Amygdala (tissue), 56 donors: ENCODE measurements at places on chromosomes 1 and 21.

- no peak for DNase-seq
These were observed 13.3 kb upstream of the TRAF3IP3 start for GRCh38 chr1:209742409-209743144.

GRCh38 chr21:27250366-27250765, 283.5 kb upstream of the ADAMTS5 start:
- DNase-seq: no peak

GRCh38 chr21:42537106-42537742, 23.6 kb downstream of the SLC37A1 start:
- no peak for DNase-seq

- no peak for DNase-seq
These were observed 14.2 kb upstream of the KCNE1 start for GRCh38 chr21:34526241-34526617.

DNA sequence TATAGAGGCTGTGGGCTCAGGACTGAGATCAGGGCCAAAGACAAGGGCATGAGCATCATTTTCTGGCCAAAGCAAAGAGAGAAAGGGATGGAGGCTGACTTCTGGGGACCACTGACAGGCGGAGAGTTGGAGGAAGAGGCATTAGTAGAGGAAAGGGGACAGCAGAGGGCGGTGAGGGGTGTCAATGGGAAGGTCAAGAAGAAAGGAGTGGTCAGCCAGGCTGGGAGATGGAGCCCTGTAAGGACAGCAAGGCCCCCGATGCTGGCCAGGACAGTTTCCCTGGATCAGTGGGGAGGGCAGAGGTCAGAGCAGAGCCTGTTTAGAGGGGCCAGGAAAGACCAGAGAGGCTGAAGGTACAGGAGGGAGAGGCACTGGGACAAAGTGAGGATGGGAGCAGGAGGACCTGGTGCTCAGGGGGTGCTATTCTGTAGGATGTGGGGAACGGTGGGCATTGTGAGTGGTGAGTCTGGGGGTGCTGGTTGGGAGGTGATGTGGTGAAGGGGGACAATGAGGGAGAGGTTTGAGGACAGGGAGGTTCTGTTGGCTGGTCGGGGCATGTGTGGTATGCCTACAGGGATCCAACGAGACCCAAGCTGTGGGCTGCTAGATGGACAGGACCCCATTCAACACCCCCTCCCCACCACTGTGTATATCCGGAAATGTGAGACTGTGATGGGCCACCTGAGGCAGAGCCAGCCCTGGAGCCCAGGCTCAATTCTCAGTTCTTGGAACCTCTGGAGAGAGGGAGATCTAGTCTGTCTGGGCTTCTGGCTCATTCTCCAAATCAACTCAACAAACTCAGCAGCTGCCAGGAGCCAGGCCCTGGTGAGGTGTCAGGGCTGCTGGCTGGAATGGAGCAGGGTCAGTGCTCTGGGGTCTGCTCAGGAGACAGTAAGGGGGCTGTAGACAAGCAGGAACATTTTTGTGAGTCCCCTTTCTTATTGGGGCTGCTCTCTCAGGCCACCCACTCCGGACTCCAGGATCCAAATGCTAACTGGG, 1.4 kb upstream of the FAM151A start:
- no peak for DNase-seq

DNA sequence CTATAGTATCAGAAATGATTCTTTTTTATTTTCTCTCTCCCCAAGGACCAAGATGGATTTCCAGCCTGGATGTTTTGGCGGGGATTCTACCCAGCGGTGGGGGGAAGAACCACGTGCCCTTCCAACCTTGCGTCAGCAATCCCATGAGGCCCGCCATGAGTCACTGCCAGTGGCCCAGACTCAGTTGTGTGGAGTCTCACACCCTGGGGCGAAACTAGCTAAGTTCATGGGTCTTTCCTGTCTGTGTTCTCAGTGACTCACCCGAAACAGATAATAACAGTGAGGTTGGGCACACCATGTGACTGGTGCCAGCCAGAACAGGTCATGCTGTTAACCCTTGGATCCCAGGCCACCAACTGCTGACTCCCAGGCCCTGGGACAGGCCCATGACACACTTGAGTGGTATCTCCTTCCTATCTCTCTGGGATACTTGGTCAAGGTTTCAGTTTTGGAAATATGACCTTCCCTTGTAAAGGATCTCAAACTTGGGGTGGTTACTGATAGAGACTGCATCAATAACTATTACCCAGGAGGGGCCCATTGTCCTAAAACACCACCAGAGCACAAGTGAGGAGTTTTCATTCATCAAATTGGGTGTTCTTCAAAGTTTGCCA, 98.0 kb upstream of the DUSP10 start:
- no peak for DNase-seq

DNA sequence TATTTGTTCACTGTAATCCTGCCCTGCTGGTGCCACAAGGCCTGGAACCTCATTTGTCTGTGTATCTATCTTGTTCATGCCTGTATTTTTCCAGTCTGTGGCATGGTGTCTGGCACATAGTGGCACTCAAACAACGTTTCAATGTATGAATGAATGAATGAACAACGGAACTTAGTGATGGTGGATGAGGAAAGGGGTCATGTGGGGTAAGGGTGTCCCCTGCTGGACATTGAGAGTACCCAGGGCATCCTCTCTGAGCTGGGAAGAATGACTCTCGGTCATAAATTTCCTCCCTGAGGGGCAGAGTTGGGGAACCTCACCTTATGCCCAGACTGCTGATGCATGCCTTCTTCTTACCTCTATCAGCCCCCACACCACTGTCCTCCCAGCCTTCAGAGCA, 18.9 kb upstream of the ZNF683 start:
- no peak for DNase-seq

DNA sequence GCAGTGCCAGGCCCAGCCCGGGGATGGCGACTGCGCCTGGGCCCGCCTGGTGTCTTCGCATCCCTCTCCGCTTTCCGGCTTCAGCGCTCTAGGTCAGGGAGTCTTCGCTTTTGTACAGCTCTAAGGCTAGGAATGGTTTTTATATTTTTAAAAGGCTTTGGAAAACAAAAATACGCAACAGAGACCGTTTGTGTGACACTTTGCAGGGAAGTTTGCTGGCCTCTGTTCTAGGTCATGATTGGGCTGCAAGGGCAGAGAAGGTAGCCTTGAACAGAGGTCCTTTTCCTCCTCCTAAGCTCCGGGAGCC, 719 bp downstream of the SOD1 start:
- no peak for DNase-seq

- DNase-seq: no peak
These were observed 17.3 kb downstream of the LRRC42 start for GRCh38 chr1:53963460-53963859.

DNA sequence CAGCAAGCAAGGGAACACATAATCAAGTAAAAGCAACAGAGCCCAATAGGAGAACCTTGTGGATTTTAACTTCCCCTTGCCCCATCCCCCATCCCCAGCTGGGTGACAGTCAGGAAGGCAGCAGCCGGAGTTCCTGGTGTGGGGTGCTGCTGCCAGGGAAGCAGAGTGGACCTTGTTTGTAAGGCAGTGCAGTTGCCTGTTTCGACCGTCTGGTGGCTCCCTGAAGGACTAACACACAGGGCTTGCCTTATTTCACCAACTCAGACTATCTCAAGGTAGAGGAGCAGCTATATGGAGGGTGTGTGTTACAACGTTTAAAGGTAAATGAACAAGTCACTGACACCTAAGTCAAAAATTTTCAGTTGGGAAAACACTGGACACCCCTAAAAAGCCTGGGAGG, 6.6 kb downstream of the KRTAP10-8 start:
- DNase-seq: no peak

- no peak for DNase-seq
These were observed at the start of gene RGS1 for GRCh38 chr1:192575499-192576189. Gene RGS1 (plus strand): TSS chr1:192575773. CDS start chr1:192575793, 20 bp downstream.

- no peak for DNase-seq
These were observed 333.3 kb upstream of the ZRANB2 start for GRCh38 chr1:71414179-71414578.

DNA sequence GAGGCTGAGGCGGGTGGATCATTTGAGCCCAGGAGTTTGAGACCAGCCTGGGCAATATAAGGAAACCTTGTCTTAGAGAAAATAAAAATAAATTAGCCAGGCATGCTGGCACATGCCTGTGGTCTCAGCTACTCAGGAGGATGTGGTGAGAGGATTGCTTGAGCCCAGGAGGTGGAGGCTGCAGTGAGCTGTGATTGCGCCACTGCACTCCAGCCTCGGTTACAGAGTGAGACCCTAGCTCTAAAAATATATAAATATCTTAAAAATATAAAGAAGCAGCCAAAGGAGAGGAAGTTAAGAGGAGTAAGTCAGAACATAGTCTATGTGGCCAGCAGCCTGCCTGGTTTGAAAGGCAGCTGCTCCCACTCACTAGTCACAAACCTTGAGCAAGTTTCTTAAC, 4.5 kb upstream of the IL10RB start:
- no peak for DNase-seq

GRCh38 chr1:109877317-109877771, 33.3 kb upstream of the CSF1 start:
- no peak for DNase-seq

- DNase-seq: no peak
These were observed 114.6 kb upstream of the KIAA0040 start for GRCh38 chr1:175307160-175307559.

DNA sequence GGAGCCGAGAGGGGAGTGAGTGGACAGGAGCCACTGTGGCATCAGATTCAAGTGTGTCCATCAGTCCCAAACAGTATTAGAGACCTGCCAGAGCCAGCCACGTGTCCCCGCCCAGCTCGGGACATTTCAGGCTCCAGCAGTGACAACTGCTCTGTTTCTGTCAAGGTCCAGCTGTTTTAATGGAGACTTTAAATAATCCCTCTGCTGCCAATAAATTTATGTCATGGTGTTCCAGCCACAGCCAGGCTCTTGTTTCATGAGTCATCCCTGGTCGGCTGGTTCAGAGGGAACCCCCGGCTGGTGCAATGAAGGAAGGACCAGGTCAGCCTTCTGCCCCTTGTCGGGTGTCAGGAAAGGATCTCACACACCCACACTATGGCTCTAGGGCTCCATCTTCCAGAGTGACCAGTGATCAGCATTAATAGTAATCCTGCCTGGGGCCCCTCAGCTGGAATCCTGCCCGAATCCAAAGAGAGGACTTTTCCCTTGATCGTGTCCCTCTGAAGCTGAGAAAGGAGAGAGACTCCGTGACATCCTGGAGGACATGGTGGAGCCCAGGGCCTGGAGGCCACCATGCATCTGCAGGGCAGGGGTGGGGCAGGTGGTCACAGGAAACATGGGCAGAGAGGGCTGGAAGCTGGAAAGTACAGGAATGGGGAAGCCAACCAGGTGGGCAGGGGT, 197.3 kb downstream of the MATN1 start:
- no peak for DNase-seq

DNA sequence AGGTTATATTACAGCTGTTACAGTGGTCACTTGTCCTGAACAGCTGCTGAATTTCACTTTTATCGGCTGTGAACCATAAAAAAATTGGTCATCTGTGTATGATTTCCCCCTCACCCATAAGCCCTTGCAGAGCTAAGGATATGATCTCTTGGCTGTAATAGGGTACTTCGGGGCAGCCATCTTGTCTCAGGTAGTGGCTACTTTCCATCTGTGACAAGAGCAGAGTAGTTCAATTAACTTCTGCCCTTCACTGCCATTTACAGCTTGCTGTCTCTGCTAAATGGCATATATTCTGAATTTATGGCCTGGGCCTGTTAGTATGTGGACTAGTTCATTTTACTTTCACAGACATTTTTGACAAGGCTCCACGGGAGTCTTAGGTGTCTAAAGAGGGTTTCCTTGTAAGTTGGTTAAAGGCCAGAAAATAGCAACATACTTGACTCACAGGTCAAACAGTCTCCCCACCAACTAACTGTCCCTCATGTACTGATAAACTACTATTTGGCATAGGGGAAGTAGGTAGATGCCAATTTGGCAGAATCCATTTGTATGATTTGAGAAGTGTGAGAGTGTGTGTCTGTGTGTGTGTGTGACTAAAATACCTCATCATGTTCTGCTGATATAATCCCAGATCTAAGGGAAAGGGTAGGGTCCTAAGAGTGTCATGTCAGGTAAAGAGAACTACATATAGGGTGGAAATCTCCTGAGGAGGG, 151.6 kb downstream of the KCTD3 start:
- DNase-seq: no peak

DNA sequence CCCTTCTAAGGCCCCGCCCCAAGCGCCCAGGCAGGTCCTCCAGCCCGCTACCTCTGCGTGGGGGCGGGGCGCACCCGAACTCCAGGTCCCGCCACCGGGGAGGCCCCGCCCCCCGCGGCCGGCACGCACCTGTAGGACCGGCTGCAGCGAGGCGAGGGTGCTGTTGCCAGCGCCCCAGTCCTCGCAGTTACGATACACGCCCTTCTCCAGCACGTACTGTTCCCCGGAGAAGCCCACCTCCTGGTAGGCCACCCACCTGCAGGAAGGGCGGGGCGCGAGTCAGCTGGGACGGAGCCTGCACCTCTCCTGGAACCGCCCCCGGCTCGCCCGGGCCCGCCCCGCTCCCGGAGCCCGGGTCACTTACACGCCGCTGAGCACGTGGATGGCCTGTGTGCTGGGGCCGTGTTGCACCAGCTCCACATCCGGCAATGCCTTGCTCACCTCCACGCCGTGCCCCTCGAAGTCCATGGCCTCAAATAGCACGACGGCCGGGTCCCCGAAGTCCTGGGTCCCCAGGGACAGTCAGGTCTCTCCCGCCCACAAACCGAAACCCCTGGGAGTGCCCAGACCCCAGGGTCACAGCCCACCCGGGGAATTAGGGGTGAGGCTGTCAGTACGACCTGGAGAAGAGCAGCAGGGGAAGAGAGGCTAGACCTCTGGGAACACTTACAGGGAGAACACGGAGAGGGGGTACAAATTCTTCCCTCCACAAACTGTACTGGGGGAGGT, 17.3 kb downstream of the CRYBG2 start:
- DNase-seq: peak; percentile 5

- DNase-seq: no peak
These were observed 52.5 kb downstream of the RASAL2 start for GRCh38 chr1:178146436-178146835.

- DNase-seq: no peak
These were observed 63.2 kb downstream of the IER5 start for GRCh38 chr1:181151378-181152326.

GRCh38 chr1:160547422-160547821, 24.4 kb upstream of the SLAMF6 start:
- DNase-seq: no peak

- DNase-seq: no peak
These were observed 39.5 kb upstream of the DIPK1A start for GRCh38 chr1:93000751-93001175.

- no peak for DNase-seq
These were observed 32.7 kb upstream of the KHDRBS1 start for GRCh38 chr1:31980835-31981455.
